ENCODE measurements at places on chromosomes 16 and 17.

GRCh38 chr17:82737967-82738877, 2.8 kb downstream of the FN3K start:
- no peak for DNase-seq

DNA sequence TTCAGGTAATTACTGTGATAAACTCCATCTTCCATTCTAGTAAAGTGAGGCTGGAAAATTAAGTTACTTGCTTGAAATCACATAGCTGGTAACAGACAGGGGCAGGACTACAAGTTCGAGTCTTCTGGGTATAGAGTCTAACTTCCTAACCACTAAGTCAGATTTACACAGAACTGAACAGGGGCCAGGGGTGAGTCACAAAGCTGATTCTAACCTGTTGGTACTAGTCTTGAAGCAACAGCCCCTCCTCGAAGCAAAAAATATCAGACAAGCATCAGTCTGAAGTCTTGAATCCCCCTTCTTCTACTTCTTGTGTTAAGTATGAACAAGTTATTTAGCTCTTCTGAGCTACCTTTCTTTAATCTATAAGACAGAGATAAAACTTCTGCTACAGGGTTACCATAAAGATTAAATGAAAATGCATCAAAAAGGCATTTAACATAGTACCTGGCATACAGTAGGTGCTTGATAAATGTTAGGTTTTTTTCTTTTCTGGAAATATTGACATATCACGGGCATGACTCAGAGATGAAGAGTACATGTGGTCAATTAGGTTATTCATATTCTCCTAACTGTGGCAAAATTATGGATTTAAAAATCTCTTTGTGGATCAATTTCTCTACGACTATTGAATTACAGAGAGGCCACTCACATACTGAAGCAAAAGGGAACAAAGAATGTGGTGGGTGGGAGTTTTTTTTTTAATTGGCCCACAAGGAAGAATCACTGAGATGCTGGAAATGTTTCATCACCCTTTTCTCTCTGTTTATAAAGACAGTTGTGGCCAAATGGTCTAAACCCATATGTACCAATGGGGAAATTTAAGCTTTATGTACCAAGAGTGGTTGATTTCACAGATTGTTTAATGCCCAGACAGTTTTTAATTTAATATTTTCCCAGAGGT, 266.9 kb upstream of the DYNLRB2 start:
- no peak for DNase-seq

DNA sequence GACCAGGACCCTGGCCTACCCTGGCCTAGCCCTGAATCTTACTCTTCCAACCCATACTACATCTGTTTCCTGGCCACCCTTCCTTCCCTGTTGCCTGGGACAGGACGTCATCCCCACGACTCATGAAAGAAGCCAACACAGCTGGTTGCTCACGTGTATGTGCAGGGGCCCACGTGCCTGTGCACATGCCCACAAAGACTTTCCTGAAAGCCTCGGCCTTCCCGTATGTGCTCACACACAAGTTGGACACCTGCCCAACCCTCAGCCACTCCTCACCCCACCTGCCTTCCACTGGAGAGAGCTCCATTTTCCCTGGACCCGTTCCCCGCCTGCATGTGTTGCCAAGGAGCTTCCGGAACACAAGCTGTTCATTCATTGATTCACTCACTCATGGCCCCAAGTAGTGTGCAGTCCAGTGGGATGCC, 7.0 kb downstream of the PLXDC1 start:
- no peak for DNase-seq

DNA sequence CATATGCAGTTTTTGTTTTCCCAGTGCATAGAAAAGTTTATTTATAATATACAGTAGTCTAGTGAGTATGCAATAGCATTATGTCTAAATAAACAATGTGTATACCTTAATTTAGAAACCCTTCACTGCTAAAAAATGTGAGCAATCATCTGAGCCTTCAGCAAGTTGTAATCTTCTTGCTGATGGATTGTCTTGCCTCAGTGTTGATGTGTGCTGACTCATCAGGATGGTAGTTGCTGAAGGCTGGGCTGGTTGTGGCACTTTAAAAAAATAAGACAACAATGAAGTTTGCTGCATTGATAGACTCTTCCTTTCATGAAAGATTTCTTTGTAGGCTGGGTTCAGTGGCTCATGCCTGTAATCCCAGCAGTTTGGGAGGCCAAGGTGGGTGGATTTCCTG, 13.9 kb upstream of the CAPNS2 start:
- no peak for DNase-seq

DNA sequence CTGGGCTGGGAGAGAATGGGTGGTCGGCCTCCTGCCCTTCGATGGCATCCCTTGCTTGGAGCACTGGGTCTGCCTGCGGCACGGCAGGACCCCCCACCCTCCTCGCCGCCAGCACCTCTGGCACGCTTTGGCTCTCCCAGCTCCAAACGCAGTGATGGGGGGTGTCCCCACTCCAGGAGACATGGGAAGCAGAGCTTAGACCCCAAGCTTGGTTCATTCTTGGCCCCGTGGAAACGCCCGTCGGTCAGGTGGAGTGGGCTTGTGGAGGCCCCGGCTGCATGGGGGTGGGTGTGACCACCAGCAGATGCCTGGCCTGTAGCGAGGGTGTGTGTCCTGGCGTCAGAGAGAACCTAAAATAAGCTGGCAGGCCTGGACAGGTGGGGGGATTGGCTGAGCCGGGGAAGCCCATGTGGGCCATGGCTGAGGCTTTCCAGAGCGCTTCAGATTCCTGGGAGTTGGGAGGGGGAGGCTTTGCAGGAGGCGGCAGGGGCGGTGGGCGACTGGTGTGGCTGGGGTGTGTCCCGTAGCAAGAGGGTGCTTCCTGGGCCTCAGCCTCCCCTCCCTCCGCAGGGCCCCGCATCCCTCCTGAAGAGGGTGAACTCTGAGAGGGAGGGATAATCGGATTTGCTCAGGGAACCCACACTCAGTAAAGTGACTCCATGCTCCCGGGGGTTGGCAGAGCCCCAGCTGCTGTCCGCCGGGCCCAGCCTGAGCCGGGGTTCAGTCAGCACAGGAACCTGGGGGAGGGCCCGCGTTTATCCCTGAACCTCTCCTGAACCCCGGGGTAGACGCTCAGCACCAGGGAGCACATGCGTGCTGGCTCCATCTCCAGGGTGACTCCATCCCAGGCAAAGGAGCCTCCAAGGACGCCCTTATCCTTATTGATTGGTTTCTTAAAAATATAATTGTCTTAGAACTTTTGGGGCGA, 3.4 kb downstream of the CACNA1H start:
- DNase-seq: no peak

DNA sequence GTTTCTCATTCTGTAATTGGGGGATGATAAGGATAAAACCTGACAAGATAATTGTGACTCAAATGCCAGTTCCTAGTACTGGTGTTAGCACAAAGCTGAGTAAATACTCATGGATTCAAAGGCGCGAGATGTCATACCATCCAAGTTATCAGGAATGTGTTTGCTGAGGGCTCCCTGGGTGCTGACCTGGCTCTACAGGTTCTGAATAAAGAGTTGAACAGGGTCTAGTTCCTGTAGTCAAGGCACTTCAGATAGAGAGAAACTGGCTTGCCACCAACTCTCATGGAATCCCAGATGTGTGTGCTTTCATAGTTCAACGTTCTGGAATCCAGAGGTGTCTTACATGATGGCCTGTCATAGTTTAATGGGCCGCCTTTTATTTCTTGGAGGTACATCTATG, 141.6 kb downstream of the PRKCA start:
- no peak for DNase-seq

GRCh38 chr17:37068266-37068665, 119.5 kb downstream of the AATF start:
- no peak for DNase-seq

GRCh38 chr17:81685108-81685507, 1.3 kb downstream of the HGS start:
- no peak for DNase-seq

- DNase-seq: no peak
Measured at GRCh38 chr16:88464447-88465318, 11.6 kb downstream of the ZFPM1 start.

- DNase-seq: no peak
Measured at GRCh38 chr16:1322407-1322806, 11.0 kb upstream of the BAIAP3 start.

Data from neuronal stem cell (in vitro differentiated cells).